ENCODE measurements at places on chromosomes 1 and 21.

DNA sequence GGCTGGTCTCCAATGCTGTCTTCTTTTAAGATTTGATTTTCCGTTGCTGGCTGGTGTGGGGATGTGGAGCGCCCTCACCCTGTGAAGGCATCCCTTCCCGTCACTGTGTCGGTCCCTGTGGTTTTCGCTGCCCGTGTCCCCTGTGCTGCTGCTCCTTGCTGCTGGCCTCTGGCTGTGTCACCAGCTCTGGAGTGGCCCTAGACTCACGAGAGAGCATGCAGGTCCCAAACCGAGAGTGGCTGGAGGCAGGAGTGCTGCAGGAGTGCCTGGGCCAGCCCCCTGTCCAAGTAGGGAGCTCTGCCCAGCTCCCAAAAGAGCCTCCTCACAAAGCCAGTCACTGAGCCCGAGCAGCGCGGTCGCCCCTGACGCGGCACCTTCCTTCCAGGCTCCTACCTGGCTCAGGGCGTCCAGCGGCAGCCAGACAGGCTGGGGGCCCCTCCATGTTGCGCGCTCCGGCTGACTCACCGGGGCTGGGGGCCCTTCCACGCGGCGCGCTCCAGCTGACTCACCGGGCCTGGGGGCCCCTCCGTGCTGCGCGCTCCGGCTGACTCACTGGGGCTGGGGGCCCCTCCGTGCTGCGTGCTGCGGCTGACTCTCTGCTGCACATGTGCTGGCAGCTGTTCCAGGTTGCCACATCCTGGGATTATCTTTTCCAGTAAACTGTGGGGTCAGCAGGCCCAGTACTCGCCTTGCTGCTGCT, 106.7 kb upstream of the COL6A1 start:
- peak; percentile 31 for DNase-seq

- no peak for DNase-seq
Observed at GRCh38 chr21:31161157-31161556, 122.9 kb upstream of the KRTAP19-8 start.

- no peak for DNase-seq
Observed at GRCh38 chr1:35047188-35047858, 15.6 kb upstream of the ZMYM6 start.

DNA sequence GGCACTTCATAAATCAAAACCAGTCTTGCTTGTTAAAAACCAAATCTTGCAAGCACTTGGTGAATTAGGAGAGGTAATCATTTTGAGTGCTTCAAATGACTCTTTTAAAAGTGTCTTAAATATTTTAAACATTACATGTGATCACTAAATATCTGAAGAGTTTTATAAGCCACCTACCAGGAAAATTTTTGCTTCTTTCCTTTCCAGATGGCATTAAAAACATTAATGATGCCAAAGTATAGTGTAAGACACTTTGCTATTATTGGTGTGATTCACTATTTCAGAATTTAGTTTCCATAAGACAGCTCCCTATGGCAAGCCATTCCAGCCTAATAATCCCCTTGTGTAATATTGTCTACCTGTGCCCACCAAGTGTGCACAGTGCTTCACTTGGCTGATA, 548.8 kb upstream of the ADAMTS5 start:
- no peak for DNase-seq

DNA sequence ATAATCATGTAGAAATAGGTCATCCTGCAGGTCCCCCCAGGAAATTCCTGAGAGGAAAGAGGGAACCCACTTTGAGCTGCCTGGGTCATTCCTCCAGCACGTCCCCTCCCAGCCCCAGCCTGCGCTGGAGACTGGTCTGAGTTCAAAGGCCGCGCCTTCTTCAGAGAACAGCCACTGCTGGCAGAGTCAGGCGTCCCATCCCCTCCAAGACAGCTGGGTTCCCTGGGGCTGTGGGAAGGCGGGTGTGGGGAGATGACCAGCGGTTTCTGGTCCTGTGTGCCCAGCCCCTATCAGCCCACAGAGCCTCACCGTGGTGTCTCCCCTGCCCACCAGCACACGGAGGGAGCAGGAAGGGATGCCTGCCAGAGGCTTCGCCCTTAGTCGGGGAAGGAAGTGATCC, 18.0 kb upstream of the TRAPPC10 start:
- no peak for DNase-seq

DNA sequence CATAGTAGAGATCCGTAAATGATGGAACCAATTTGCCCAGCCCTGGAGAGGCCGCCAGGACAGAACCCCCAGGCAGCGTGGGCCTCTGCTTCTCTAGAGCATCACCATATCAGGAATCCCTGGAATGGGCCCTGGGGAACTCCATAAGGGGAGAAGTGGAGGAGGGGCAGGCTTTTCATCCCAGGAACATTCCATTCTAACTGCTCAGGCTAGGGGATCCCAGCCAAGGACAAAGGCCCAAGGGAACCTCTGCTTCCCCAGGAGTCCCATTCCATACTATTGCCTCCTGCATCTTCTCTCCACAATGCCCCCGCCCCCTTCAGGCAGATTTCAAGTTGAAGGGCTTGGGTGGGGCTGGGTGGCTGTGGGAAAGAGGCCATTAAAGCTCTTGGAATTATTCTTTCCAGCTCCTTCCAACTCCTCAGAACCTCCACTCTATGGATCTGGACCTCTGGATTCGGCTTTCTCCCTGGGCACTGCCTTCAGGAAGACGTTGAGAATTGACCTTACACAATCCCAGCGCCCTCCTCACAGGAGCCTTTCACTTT, 6.0 kb downstream of the TRNP1 start:
- DNase-seq: no peak

- DNase-seq: no peak
Observed at GRCh38 chr1:204623894-204624361, 61.6 kb downstream of the LRRN2 start.

DNA sequence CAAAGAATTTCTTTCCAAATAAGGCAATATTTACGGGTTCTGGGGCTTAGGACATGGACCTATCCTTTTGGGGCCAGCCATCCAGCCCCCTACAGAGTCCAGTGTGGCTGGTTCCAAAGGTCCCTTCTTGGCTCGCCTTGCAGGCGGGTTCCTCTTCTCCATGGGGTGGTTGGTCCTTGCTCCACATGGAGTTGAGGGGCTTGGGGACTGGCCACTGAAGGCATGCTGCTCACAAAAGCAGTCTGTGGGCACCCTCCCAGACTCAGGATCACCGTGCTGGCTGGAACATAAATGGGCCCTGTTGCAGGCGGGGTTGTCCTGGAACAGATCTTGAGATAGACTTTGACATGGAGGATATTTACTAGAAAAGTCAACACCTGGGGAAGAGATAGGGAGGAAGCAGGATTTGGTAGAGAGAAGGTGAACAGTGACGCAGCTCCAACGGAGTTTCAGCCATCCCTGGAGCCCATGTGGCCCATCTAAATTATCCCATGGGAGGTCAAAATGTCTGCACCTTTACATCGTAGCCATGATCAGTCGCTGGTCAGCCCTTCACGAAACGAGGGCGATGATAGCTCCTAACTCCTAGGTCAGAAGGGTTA, 39.1 kb upstream of the LRP8 start:
- DNase-seq: no peak

GRCh38 chr1:69673321-69673720, 105.6 kb downstream of the LRRC7 start:
- no peak for DNase-seq

DNA sequence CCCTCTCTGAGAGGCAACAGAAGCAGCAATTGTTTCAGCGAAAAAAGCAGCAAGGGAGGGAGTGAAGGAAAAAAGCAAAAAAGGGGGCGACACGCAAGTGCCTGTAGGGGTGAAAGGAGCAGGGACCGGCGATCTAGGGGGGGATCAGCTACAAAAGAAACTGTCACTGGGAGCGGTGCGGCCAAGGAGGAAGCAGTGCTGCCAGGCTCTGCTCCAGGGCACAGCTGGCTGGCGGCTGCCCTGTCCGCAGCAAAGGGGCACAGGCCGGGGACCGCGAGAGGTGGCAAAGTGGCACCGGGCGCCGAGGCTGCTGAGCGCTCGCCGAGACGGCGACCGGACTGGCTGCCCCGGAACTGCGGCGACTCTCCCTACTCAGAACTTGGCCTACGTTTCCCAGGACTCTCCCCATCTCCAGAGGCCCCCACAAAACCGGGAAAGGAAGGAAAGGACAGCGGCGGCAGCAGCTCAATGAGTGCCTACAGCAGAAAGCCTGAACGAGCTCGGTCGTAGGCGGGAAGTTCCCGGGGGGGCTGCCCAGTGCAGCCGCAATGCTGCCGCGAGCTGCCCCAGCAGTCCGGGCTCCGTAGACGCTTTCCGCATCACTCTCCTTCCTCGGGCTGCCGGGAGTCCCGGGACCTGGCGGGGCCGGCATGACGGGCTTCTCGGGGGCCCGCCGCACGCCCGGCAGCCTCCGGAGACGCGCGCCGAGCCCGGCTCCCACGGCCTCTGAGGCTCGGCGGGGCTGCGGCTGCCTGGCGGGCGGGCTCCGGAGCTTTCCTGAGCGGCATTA, 1.0 kb upstream of the CDKN2C start:
- peak; percentile 68 for DNase-seq

- DNase-seq: no peak
Observed at GRCh38 chr21:36804874-36805611, 106.1 kb downstream of the SIM2 start.

DNA sequence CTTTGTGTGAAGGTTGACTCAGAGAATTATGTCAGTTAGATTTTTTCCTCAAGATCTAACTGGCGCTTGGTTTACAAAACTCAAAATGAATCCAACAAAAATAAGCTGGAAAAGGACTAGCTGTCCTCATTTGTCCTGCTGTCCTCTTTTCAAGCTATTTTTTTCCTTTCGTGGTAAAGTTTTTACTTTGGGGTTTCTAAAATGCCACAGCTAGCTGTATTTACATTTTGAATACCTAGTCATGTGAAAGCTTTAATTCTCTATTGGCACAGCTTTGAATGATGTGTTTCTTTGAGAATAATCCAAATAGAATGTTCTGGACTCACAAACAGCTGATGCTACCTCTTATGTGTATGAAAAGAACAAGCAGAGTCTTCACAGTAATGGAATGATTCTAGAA, 673.6 kb upstream of the NR5A2 start:
- no peak for DNase-seq

DNA sequence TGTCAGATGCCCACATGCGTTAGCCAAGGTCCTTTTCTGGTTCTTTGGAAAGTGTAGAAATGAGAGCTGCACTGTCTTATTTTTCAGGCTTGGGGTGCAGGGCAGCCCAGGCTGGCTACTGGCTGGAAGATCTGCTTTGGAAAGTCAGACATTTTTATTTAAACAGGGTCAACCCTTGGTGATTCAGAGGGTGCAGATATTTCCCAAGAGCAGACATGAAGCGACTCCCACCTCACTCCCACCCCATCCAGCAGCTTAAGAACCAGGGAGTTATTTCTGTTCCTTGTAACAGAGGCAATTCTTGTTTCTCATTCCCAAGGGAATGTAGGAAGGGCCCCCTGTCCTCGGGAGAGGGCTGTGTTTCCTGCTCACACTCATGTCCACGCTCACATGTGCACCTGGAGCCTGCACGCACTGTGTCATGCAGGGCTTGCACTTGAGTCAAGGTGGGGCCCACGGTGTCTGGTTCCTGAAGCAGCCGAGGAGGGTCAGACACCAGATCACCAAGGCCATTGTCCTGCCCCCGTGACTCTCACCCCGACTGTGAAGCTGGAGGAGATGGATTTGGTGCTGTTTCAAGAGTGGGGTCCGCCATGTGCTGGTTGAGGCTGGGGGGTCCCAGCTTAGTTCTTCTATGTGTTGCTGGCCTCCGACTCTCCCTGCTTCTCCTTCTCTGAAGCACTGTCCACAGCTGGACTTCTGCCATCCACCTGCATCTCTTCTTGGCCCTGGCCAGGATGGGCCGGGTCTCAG, 992 bp downstream of the S100A7A start:
- no peak for DNase-seq

DNA sequence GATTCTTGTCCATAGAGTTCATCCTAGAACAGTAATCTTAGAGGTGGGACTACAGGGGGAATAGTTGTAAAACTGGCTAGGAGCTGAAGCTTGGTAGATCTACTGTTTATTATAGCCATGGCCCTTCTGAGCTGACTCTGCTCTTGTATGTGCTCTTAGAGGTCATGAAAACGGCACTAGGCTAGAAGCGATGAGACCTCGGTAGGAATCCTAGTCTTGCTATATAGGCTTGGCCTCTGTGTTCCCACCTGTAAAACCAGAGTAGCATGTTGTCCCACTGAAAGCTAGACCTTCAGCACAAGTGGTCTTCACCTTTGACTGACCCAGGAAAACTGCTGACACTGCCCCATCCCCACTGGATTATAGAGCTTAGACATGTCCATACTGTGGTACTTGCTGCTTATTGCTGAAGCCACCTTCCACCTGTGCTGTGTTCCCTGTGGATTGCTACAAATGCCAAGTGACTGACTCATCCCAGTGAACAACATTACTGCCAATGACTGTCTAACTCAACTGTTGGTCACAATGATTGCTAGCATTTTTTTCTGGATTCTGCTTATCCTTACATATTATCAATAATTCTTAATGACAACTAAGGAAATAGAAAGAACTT, 23.0 kb upstream of the PIGC start:
- no peak for DNase-seq

DNA sequence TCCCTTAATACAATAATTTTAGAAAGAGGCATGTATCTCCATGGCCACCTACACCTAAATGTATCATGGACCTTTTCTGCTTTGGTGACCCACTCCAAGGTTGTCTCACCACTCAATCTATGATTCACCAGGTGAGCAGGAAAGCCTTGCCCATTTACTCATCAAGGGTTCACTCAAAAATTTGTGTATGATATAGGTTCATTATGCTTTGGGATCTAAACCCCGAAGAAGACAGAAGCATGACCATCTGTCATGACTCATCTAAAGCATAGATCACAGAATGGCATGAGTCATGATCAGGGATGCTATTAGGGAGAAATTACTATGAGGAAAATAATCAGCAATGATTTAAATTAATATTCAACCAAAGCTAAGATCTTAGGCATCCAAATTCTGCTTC, 38.5 kb downstream of the PYHIN1 start:
- DNase-seq: peak; percentile 22

GRCh38 chr1:248822148-248823032, 3.3 kb downstream of the SH3BP5L start:
- peak; percentile 89 for DNase-seq

DNA sequence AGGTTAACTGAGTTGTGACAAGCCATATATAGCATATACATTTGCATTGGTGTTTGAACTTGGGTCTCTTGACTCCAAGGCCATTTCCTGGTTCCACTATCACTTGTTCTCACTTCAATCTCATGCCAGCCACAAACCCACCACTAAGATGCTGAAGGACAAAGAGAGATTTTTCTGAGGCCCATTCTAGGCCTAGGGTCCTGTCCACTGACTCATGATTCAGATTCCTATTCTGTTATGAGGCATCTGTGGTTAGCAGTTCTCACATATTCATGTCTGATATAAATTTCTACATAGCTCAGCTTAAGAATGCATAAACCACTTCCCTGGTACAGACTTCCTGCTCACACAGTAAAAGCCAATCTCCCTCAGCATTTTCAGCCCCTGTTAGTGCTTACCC, 326.1 kb upstream of the BEND5 start:
- DNase-seq: no peak

- DNase-seq: no peak
Observed at GRCh38 chr21:23633447-23633940, 1973.8 kb downstream of the MRPL39 start.

DNA sequence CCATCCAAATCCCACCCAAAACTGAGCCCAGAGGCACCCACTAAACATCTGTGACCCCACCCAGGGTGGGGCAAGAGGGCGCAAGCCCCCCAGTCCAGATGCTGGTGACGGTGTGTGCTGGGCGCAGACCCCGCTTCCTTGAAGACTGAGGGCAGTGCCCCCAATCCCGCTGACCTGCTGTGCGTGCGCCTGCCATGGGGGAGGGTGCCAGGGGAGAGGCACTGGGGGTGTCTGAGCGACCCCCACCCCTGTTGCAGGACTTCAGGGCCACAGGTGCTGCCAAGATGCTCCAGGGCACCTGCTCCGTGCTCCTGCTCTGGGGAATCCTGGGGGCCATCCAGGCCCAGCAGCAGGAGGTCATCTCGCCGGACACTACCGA, 13.3 kb downstream of the COL6A2 start:
- no peak for DNase-seq

Data from suppressor macrophage treated with lipopolysaccharide for 1 hour (primary cell).